ENCODE measurements at places on chromosomes 3 and 15.

GRCh38 chr15:67902579-67903009, 62.7 kb upstream of the RNU6-1 start:
- no peak for DNase-seq

GRCh38 chr3:144989807-144990206, 1018.2 kb downstream of the DIPK2A start:
- DNase-seq = no peak

- no peak for DNase-seq
Measured at GRCh38 chr3:130392266-130392665, 46.8 kb downstream of the COL6A5 start.

GRCh38 chr3:151879679-151880415, 6.4 kb downstream of the SUCNR1 start:
- no peak for DNase-seq

DNA sequence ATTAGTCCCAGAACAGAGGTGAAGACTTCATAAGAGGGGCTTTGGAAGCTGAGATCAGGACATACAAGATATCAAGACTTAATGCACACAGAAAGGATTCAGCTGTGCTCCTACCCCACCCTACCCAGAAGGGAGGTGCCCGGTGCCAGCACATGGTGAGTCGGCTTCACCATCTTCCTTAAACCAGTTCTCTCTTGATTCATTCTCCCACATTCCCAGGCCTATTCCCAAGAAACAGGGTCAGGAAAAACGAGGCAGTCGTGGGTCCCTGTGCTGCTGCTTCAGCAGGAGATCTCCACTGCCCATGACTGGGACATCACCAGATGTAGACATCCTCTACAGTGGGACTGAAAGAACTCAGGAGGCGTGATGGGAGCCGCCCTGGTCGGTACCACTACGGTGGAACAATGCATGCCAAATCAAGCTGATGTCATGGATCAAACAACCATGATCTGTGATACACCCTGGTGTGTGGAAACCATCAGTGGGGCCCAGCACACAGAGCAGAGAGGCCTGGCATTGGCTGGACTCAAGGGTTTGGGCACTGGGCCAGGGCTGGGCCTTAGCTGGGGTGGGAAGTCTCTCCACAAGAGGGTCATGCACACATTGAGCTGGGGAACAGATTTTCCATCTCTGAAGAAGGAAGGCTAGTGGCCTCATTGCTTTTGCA, 41.9 kb downstream of the CCDC12 start:
- DNase-seq = no peak

DNA sequence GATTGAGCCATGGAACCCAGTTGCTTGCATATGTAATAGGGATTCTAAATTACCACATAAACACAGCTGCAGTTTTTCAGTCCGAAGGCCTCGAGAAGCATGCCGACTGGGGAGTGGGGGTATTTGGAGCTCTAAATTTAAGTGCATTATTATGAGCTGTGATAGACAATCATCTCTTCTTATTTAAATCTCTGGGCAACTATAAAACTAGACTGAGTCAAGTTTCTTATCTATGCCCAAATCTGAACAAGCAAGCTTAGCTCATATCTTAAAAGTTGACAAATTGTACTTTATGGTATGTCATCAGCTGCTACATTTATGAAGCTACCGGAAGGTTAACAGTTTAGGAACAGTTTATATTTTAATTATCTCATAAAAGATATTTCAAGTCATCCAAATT, 19.5 kb upstream of the THRB start:
- no peak for DNase-seq

GRCh38 chr15:84752700-84753099, 4.3 kb downstream of the ZNF592 start:
- DNase-seq = no peak
